ENCODE measurements at places on chromosomes 2 and 18.
A peak's percentile ranks its signal among the peaks of the same experiment; 100 is the strongest.

DNA sequence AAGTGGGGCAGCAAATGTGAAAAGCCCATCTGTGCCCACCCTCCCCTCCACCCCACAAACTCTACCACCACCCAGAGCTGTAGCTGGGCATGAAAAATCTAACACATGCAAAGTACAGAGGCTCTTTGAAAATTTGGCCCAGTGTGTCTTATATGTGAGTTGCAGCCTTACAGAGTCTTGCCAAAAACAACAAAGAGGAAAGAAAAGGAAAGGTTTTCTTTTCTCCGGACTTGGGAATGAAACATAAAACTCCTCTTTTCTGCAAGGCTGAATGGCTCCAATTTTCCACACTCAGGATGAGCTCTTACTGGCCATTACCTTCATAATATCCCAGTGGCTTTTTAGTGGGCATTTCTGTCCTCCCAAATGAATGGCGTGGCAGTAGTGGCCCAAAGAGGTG, 27.9 kb upstream of the POU3F3 start:
- no peak for DNase-seq

DNA sequence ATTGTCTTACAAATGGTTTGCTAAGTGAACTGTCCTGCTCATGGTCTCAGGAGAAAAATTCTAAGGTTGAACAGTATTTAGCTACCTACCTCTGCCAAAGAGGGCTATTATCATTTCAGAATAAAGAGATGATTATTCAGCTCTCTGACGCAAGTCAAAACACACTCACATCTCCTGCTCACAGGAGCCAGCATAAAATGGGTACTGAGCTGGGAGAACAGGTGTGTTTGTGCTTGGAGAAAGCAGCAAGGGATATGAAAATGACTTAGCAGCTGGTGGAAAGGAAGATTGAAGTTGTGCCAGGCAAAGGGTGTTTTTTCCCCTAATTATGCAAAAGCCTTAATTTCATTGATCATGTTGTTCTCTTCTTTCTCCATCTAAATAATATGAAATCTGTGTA, 47.3 kb upstream of the TANK start:
- no peak for DNase-seq

GRCh38 chr2:141930803-141931202, 200.0 kb downstream of the LRP1B start:
- no peak for DNase-seq

- DNase-seq, result peak; percentile 37
Observed at GRCh38 chr2:49972699-49973098, 818.4 kb upstream of the FSHR start.

DNA sequence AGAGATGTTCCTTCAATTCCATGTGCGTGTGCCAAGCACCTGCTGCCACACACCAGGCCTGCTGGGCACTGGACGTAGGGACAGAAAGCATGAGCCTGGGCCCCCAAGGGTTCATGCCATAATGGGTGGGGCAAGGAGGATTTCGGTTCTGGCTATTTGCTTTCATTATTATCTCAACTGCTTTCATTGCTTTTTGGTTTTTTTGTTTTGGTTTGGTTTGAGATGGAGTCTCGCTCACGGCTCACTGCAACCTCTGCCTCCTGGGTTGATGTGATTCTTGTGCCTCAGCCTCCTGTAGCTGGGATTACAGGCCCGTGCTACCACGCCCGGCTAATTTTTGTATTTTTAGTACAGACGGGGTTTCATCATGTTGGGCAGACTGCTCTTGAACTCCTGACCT, 57.2 kb downstream of the SF3B1 start:
- DNase-seq, result no peak

DNA sequence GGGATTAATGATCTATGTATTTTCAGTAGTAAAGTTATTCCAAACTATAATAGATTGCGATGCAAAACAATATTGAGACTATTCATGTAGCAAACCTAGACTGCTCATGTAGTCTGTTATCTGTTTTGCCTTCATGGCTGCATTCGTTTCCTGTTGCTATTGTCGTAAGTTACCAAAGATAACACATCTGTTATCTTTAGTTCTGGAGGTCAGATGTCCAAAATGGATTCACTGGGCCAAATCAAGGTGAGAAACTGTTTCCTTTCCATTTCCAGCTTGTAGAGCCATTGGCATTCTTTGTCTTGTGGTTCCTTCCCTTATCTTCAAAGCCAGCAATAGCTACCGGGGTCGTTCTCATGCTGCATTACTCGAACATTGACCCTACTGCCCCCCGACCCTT, 20.9 kb downstream of the ITGAV start:
- no peak for DNase-seq

DNA sequence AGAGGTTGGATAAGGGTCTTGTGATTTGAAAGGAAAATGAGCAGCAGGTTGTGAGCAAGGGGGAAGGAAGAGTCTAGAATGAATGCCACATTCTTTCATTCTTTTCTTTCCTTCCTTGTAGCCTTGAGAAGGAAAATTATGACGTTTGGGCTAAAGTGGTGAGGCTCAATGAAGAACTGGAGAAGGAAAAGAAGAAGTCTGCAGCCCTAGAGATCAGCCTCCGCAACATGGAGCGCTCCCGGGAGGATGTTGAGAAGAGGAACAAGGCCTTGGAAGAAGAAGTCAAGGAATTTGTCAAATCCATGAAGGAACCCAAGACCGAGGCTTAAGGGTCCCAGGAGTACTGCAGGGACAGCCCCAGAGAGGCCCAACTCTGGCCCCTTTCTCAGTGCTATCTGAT, 45.3 kb downstream of the BMP10 start:
- no peak for DNase-seq

GRCh38 chr2:205193125-205193835, 489.0 kb upstream of the NRP2 start:
- no peak for DNase-seq

DNA sequence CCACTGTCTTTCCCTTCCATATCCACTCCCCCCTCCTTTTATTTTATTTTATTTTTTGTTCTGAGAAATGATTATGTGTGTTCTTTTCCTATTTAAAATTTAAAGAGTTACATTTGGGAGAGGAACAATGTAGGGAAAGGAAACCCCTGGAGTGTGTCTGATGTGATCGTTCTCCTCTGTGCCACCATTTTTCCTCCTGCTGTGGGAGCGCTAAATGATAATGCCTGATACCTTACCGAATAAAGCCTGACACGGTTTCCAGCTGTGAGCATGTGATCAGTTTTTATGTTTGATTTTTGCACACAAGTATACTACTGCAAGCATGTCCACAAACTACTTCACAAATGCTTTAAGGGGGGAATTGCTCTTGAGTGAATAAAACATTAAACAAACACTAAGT, 317.8 kb upstream of the FANCL start:
- no peak for DNase-seq

- no peak for DNase-seq
Observed at GRCh38 chr2:74418312-74418711, 3.1 kb downstream of the C2orf81 start.

GRCh38 chr2:116450990-116451389, 1363.5 kb upstream of the DDX18 start:
- no peak for DNase-seq

GRCh38 chr18:50218432-50219197, 23.7 kb upstream of the MYO5B start:
- no peak for DNase-seq

DNA sequence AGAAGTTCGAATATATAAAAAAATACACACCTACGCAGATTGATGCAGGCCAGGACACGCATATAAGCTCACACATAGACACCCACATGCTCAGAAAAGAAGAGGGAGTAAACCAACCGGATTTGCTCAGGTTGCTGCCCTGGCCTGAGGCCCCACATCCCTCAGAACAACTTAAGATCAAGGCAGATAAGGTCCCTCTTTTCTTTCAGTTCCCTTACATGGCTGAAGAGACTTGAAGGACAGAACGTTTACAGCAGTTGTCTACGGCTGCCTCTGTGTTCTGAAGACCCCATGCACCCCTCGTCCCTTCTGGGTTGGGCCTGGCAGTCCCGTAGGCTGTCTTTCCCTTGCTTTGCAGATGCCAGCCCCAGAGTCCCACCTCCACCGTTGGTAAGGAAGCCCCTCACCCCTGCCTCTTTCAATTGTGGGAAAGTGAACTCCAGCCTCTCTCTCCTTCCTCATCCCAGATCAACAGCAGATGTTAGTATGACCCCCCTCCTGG, 4.3 kb upstream of the NAGK start:
- DNase-seq, result no peak

Measured in caudate nucleus (tissue), 63 donors.